ENCODE measurements at places on chromosomes 13 and 19. TPM values are rescaled to one million over a fixed set of nuclear protein-coding genes. Genes with fewer than 3 reads are reported as not detected.

CNN1 gene
- 27.3 TPM for total RNA-seq

ZNF154 gene
- 4.5 TPM for total RNA-seq

UGGT2 gene
- total RNA-seq = 21.7 TPM

CABP5 gene
- total RNA-seq = not detected

HNRNPM gene
- 131 TPM for total RNA-seq

KRTDAP gene
- not detected for total RNA-seq

APLP1 gene
- 7.0 TPM for total RNA-seq

SLC1A6 gene
- total RNA-seq = not detected

TUBA3C gene
- total RNA-seq = not detected

GRCh38 chr13:48603375-48603774, 50.4 kb upstream of the CYSLTR2 start:
- DNase-seq = no peak

DNA sequence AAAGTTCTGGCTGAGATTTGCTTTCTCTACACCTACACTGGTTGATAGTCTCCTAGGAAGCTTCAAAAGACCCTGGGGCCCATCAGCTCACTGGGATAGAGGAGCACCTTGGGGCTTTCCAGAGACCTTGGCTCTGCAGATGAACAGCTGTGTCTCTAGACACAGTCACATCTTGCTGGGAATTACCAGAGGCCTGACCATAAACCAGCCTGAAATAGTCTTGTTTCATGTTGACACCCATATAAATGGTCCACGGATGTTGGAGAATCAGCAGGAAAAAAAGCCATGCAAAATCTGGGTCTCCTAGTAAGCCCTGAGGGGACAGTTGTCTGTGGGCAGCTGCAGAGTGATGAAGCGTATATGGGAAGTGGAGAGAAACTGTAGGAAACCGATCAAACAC, 207.6 kb downstream of the DNAJC15 start:
- DNase-seq = no peak

DNA sequence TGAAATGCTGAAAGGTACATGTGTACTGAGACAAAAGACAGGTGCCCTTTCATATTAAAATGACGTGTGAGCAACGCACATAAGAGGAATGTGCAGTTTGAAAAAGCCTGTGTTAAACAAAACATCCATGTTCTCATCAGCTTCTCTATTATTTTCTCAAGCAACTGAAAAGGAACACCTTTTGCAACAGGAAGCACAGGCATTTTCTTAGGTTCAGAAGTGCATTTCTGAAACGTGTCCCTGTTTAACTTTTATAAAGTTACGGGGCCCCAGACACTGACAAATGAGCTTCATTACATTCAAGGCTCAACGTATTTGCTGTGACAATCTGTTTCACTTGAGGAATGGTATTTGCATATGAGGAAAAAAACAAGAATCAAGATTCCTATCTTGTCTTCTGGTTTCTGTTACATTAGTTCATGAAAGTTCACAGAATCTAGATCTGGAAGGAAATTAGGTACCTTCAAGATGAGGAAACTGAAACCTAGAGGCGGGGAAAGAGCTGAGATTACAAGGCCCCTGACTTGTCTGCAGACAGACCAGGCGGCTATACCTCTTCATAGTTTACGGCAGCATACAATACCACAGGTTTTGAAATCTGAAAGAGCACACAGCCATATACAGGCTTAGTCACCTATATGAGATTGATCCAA, 431.7 kb downstream of the KLF12 start:
- no peak for DNase-seq

DNA sequence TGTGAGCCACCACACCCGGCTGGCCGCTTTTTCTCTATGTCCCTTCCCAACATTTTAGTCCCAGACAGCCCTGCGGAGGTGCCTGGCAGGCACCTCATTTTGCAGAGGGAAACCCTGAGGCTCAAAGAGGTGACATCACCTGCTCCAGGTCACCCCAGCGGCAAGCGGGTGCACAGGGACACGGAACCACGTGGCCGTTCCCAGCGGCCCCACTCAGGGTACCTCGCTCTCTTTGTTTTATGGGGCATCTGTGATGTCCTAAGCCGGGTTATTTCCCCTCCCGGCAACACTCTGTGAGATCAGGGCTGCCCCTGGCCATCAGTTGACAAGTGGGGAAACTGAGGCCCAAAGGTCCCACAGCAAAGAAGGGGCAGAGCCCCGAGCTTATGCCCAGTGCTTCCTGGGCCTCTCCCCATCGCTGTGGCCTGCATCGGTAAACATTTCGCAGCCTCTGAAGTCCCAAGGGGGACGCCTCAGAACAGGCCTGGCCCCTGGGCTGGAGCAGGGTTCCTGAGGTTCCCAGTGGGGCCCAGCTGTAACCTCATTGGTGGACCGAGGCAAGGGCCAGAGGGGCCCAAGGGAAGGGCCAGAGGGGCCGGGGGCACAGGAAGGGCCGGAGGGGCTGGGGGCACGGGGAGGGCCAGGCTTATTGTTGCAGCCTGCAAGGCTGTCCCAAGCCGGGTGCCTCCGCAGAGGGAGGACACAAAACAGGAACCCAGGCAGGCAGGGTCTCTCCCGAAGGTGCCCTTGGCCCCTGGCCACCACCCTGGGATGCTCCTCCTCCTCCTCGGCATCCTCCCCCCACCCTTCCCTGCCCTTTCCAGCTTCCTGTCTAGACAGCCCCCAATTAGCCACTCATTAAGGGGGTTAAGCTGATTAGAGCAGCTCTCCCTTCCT, 39.0 kb downstream of the SMIM24 start:
- DNase-seq = no peak

DNA sequence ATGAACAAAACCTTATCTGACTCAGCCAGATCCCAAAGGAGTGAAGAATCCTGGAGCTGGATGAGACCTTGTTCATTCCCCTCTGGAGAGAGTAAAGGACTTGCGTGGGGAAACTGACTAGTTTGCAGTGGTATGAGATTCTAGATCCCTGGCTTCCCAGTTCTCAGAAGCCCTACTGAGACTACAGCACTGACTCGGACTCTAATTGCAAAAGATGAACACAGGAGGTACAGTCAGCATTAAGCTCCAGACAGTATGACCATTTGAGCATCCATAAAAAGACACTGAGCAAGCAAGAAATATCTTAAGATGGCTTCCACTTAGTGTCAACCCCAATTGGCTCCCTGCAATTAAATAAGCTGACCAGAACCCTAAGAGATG, 6.8 kb downstream of the ZC3H4 start:
- DNase-seq = no peak

GRCh38 chr13:105921711-105922110, 613.8 kb downstream of the EFNB2 start:
- no peak for DNase-seq

- no peak for DNase-seq
Observed at GRCh38 chr19:46823049-46823448, 27.6 kb downstream of the AP2S1 start.

- no peak for DNase-seq
Observed at GRCh38 chr19:17645339-17645963, 42.7 kb downstream of the UNC13A start.

- no peak for DNase-seq
Observed at GRCh38 chr19:30924670-30925069, 424.6 kb downstream of the TSHZ3 start.

DNA sequence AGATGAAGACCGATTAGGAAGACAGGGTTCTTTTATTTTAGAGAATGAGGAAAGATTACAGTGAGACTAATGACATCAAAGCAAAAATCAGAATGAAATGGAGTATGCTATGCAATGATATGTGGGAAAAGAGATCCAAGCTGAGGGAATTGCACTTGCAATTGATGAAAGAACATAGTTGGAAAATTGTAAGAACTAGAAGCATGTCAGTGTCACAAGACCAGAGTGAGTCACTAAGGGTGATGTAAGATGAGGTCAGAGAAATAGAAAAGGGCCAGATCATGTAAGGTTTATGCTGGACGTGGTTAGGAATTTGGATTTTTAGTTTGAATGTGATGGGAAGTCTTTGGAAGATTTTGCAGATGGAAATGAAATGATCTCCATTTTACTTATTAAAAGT, 1937.3 kb downstream of the OLFM4 start:
- no peak for DNase-seq

DNA sequence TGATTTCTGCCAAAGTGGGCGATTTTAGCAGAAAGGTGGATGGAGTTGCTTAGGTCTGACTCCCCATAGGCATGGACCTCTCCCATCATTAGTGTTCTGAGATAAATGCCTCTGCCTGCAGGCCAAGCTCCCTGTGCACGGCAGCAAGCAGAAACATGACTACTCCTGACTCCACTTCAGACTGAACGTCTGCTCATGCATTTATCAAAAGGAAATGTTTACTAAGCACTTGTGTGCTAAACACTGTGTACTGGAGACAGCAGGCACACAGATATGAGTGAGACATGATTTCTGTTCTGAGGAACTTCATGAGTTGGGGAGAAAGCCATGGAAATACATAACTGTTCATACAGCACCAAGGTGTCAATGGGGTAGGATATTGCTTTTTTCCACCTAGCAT, 149.6 kb downstream of the MIPEP start:
- DNase-seq = no peak

- no peak for DNase-seq
Observed at GRCh38 chr19:28020619-28021258, 1192.2 kb downstream of the UQCRFS1 start.

GRCh38 chr19:17933414-17934129, 757 bp downstream of the CCDC124 start:
- no peak for DNase-seq

GRCh38 chr13:32409001-32409313, 19.0 kb downstream of the N4BP2L1 start:
- no peak for DNase-seq

GRCh38 chr13:84192125-84192524, 309.9 kb upstream of the SLITRK1 start:
- no peak for DNase-seq

GRCh38 chr19:43720936-43721335, 5.1 kb downstream of the IRGC start:
- no peak for DNase-seq

DNA sequence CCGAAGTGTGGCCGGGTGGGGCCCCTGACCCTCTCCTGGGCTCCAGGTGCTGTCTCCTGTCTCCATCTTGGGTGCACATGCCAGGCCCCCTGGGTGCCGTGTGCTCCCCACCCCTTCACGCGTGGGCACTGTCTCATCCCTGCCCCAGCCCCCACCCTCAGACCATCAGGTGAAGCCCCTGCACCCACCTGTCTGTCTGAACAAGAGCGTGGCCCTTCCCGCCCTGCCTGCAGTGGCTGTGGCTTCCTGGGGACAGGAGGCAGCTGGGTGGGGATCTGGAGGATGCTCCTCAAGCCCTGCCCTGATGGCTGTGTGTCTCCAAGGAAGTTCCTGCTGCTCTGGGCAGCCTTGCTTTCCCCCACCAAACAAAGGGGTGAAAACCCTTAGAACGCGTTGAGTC, 2.2 kb downstream of the PRR22 start:
- DNase-seq = no peak

Measured in upper lobe of right lung (tissue), 1 donor.